ENCODE measurements at places on chromosomes 5 and 9.

GRCh38 chr5:131229623-131230022 lies 34.2 kb upstream of the CDC42SE2 start:
- DNase-seq, result no peak

GRCh38 chr9:35827486-35827885 lies 1.0 kb downstream of the FAM221B start:
- DNase-seq, result no peak

- DNase-seq, result no peak
Measured at GRCh38 chr5:4883360-4883759, 256.8 kb upstream of the ADAMTS16 start.

- no peak for DNase-seq
Measured at GRCh38 chr9:18617759-18618158, 143.8 kb downstream of the ADAMTSL1 start.

DNA sequence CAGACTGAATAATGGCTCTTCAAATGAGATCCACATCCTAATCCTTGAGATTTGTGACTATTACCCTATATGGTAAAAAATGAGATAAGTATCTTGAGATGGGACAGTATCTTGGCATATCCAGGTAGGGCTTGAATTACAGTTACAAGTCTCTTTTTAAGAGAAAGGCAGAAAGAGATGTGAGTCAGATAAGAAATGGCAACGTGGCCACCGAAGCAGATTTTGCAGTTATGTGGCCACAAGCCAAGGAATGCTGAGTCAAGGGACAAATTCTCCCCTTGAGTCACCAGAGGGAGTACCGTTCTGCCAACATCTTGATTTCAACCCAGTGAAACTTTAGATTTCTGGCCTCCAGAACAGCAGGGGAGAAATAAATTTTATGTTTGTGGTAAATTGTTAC lies 1983.0 kb upstream of the C9orf72 start:
- no peak for DNase-seq

DNA sequence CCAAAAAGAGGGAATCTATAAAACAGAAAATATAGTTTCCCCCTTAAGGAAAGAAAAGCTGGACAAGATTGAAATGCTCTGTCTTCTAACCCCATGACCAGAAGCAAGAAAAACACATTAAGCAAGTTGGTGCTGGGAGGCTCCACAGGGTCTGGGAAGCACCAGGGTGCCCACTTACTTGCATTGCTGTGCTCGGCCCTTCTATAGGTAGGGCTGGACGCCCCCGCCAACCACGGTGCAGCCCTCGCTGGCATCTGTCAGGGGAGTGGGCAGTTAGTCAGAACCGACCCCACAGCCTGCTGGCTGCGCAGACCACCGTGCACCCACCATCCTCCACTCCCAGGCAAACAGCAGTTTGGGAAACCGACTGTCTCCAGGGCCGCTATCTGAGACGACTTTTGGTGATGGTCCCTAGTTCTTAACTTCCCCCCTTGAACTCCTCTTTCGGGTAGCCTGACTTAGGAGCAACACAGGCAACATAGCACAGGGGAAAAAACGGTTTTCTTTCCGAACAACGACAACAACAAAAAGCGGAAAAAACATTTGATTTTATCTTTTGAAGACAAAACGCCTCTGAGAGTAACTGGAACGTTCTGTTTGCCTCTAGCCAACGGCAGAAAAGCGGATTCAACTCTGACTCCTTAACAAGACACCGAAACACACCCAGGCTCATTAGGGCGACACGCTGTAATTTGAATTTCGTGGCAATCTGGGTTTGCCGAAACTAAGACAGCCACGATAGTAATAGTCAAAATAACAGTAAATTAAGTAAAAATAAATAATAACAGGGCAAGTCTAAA lies 3.9 kb downstream of the IRX2 start:
- DNase-seq, result no peak

GRCh38 chr5:16477541-16477940 lies 11.9 kb upstream of the ZNF622 start:
- DNase-seq, result no peak

Measured in left hindlimb (tissue), 1 donor.